ENCODE measurements at places on chromosomes 3 and 15.

GRCh38 chr3:129383292-129383860, 45.1 kb downstream of the EFCAB12 start:
- DNase-seq: no peak

DNA sequence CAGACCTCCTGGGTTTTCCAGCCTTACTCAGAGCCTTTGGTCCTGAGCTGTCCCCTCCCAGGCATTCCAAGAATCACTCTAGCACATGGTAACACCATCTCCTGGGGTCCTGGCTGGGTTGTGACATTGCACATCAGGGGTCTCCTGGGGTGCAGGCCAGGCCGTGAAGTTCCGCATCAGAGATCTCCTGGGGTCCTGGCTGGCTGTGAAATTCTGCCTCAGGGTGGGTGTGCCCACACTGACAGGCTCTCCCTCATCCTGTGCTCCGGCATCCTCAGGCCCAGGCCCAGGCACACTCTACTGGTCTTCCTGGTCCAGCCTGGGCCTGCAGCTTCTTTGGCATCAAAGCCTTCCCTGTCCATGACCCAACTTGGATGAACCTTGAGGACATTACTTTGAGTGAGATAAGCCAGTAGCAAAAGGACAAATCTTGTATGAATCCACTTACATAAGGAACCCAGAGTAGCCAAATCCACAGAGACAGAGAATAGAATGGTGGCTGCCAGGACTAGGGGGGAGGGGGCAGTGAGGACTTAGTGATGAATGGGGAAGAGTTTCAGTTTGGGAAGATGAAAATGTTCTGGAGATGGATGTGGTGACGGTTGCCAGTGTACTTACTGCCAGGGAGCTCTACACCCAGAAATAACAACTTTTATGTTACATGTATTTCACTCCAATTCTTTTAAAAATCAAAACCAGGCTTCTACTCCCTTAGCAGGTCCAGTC, 49.1 kb upstream of the KLF13 start:
- no peak for DNase-seq

GRCh38 chr3:116579840-116580239, 129.7 kb upstream of the TUSC7 start:
- DNase-seq: no peak

- DNase-seq: no peak
Observed at GRCh38 chr15:90871139-90871715, 2.8 kb downstream of the FURIN start.

- DNase-seq: no peak
Observed at GRCh38 chr3:147735616-147736015, 326.5 kb downstream of the ZIC1 start.

DNA sequence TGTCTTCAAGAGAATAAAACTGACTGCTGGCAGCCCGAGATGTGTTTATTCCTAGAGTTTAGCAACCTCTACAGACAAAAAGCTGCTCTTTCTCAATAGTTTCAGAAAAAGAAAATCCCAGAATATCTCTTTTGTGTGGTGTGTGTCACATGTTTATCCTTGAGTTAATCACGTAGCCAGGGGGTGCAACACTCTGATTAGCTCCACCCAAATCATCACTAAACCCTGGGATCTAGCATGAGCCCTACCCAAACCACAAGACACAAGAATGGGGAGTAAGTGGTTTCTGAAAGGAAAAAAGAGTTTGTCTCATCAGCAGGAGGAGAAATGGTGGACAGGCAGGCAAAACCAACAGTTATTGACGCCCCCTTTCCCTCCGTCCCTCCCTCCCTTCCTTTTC, 78.5 kb upstream of the AGBL1 start:
- no peak for DNase-seq

DNA sequence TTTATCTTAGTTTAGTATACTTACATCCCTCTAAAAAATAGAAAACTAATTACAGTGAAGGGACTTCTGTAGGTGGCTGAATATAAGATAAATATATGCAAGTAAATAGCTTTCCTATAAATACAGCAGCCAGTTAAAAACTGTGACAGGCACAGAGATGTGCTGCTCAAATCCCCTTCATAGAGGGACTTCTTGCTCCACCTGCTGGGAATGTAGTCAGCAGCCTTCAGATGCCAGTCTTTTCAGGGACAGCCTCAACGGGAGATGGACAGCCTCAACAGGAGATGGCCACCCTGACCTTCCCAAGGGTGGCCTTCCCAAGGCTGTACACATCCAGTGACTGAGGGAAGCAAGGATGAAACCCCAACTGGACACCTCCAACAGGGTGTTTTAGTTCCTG, 15.7 kb upstream of the PRR23E start:
- DNase-seq: no peak

GRCh38 chr3:126078866-126079265, 5.1 kb downstream of the SLC41A3 start:
- DNase-seq: no peak

GRCh38 chr15:75673426-75674235, 25.9 kb downstream of the SNX33 start:
- DNase-seq: no peak

GRCh38 chr3:46057716-46058115, 30.4 kb upstream of the XCR1 start:
- DNase-seq: no peak

DNA sequence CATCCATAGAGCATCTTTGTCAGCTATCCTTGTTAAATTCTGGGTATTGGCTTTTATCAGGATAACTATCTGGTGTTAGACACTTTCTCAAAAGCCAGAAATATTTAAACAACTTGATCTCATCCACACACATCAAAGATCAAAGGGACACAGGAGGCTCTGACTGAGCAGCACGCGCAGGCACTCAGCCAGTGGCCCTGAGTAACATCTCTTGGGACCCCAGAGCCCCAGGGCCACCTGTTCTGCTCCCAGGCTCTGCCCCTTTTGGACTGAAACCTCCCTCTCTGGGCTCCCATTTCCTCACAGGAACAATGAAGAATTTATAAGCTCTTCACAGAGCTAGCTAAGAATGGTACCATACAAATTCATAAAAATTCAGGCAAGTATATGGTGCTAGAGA, 16.1 kb downstream of the ATP10A start:
- DNase-seq: no peak

GRCh38 chr15:57554063-57554811, 37.5 kb upstream of the MYZAP start:
- no peak for DNase-seq

GRCh38 chr3:83354205-83354604, 1592.8 kb upstream of the GBE1 start:
- DNase-seq: no peak

DNA sequence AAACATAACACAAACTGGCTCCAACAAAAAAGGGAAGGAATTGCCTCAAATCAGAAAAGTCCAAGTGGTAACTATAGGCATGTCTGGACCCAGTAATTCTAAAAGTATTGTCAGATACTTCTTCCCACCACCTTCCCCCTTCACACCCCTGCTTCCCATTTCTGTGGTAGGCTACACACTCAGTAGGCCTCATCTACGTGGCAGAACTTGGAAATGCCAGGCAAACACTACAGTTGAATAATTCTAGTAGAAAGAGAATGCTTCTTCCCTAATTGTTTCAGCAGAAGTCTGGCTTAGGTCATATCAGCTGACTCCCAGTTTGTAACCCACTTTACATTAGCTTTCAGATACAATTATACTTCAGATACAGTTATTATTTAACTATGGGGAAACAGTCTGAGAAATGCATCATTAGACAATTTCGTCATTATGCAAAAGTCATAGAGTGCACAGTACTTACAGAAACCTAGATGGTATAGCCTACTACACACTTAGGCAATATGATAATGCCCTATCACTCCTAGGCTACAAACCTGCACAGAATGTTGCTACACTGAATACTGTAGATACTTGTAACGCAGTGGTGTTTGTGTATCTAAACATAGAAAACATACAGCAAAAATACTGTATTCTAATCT, 6.4 kb downstream of the SETMAR start:
- DNase-seq: no peak

DNA sequence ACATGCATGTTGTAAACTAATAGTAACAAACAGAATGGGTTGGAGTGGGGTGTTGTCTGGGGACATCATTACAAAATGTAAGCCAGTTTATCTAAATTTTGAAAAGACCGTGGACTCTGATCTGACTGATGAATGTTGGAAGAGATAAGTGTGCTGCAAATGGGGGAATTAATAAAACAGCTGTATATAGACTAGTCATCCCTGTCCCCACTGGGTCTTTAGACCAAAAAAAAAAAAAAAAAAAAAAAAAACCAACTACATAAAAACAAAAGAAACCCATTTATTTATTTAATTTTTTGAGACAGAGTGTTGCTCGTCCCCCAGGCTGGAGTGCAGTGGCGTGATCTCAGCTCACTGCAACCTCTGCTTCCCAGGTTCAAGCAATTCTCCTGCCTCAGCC, 20.0 kb downstream of the ARIH2 start:
- no peak for DNase-seq

All from stimulated activated CD8-positive, alpha-beta memory T cell treated with anti-CD3 and anti-CD28 coated beads, Interleukin-15, amount 100 ng/mL, for 4 hours (primary cell).